Occipital lobe (tissue), 3 donors: ENCODE measurements at places on chromosomes 12 and 14. TPM values are rescaled to one million over a fixed set of nuclear protein-coding genes. Genes with fewer than 3 reads are reported as not detected.

Gene SPPL3
- 64.7 TPM for total RNA-seq

Gene SLC10A1
- not detected for total RNA-seq

Gene BHLHE41
- total RNA-seq: 1.1 TPM

Gene CAPZA3
- total RNA-seq: not detected

Gene MAPK1IP1L
- 21.8 TPM for total RNA-seq

Gene CCDC184
- 17.0 TPM for total RNA-seq

Gene SPIC
- total RNA-seq: 0.16 TPM
